ENCODE measurements at places on chromosomes 11 and 22. TPM values are rescaled to one million over a fixed set of nuclear protein-coding genes. Genes with fewer than 3 reads are reported as not detected.

- DNase-seq, result no peak
Observed at GRCh38 chr11:121583825-121584224, 131.1 kb upstream of the SORL1-AS1 start.

DNA sequence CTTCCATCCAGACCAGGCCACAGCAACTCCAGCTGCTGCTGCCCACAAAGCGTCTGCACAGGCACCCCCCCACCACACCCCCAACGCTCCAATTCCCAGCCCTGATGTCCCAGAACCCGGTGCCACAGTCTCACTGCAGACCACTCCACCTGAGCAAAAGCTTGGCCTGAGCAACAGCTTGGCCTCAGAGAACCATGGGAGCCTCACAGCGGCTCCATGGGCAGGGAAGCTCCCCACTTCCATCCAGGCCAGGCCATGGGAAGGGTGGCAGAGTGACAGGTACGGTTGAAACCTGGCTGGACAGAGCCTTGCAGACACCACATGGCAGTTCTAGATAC is 13.2 kb downstream of the PLXNB2 start:
- no peak for DNase-seq

- no peak for DNase-seq
Observed at GRCh38 chr11:116697639-116698038, 75.1 kb downstream of the BUD13 start.

The OR2AG1 gene
- total RNA-seq, result not detected

GRCh38 chr11:93396316-93396715 is 65.8 kb downstream of the DEUP1 start:
- no peak for DNase-seq

The CECR2 gene
- 5.6 TPM for total RNA-seq

- peak; percentile 69 for DNase-seq
Observed at GRCh38 chr11:123238297-123238696, 43.2 kb upstream of the CLMP start.

GRCh38 chr11:110128161-110128560 is 35.0 kb downstream of the ZC3H12C start:
- no peak for DNase-seq

The BIK gene
- total RNA-seq, result not detected

The HSD17B12 gene
- total RNA-seq, result 155 TPM

- DNase-seq, result no peak
Observed at GRCh38 chr11:78050964-78051831, 12.5 kb upstream of the THRSP start.

GRCh38 chr22:28728621-28729313 is 12.9 kb downstream of the CHEK2 start:
- DNase-seq, result no peak

DNA sequence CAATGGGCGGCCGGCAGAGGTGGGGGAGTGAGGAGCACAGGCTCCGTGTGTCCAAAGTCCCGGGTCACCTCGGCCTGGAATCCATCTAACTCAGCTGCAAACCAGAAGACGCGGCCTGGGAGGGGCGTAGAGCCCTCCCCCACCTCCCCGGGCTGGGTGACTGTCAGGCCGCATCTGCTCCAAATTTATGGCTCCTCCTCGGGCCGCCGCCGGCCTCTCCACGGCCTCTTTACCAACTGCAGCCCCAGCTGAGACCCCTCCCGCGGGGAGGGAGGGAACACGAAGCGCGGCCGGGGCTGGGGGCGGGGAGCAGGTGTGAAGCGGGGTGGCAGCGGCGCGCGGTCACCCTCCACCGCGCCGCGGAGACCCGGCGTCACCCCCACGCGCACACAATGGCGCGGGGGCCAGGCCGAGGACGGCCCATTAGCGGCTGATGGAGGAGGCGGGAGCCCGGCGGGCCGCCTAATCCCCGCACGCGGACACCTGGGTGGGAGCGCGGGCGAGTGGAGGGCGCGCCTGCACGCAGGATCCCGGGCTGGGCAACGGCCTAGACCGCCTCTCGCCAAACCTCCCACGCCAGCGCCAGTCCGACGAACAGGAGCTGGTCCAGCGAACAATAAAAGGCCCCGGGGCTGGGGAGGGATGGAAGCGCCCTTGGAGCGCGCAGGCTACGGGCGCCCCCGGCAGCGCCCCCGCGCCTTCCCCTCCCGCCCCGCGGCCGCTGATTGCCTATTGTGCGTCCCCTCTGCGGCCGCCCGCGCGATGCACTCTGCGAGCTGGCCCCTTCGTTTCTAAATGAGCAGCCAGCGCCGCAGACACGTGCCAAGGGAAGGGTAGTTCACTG is 25.9 kb upstream of the ROBO3 start:
- no peak for DNase-seq

- no peak for DNase-seq
Observed at GRCh38 chr22:30604723-30605122, 2.3 kb upstream of the TCN2 start.

GRCh38 chr11:47260366-47260765 is 2.6 kb downstream of the NR1H3 start:
- no peak for DNase-seq

DNA sequence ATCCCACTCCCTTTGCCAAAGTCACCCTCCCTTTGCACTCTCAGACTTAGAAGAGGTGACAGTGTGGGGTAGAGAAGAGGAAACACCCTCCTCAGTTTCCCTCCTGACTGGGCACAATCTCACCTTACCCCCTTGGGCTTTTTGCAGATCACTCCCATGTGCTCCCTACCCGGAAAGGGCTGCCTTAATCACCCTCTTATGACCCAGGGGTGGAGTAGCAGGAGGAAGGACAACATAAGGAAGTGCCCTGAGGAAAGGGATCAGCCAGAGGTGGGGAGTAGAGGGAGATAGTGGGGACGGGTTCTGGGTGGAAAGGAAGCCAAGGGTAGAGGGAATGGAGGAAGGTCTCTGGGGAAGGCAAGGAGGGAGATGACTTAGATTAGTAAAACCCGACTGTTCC is 52.0 kb downstream of the NRXN2 start:
- DNase-seq, result no peak

The LRRC56 gene
- 0.68 TPM for total RNA-seq

DNA sequence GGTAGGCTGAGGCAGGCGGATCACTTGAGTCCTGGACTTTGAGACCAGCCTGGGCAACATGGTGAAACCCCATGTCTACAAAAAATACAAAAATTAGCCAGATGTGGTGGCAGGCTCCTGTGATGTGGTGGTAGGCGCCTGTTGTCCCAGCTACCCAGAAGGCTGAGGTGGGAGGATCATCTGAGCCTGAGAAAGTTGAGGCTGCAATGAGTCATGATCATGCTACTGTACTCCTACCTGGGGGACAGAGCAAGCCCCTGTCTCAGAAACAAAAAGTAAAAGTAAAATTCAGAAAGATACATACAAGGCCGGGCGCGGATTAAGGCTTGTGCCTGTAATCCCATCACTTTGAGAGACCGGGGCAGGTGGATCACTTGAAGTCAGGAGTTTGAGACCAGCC is 6.3 kb downstream of the LDHAL6A start:
- no peak for DNase-seq

The HIRA gene
- total RNA-seq, result 22.1 TPM

DNA sequence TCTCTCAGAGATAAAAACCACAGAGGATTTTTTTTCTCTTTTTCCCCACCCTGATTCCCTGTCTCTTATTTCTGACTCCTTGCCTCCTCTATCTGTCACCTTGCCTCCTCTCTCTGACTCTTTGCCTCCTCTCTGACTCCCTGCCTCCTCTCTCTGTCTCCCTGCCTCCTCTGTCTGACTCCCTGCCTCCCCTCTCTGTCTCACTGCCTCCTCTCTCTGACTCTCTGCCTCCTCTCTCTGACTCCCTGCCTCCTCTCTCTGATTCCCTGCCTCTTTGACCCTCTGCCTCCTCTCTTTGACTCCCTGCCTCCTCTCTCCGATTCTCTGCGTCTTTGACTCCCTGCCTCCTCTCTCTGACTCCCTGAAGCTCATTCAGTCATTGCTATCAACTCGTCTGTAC is 3.1 kb downstream of the RASD2 start:
- no peak for DNase-seq

GRCh38 chr11:63919267-63920125 is 2.5 kb upstream of the RCOR2 start:
- DNase-seq, result peak; percentile 64

The CASP4 gene
- total RNA-seq, result 28.4 TPM

- DNase-seq, result no peak
Observed at GRCh38 chr11:1305063-1305495, 4.4 kb downstream of the TOLLIP start.

DNA sequence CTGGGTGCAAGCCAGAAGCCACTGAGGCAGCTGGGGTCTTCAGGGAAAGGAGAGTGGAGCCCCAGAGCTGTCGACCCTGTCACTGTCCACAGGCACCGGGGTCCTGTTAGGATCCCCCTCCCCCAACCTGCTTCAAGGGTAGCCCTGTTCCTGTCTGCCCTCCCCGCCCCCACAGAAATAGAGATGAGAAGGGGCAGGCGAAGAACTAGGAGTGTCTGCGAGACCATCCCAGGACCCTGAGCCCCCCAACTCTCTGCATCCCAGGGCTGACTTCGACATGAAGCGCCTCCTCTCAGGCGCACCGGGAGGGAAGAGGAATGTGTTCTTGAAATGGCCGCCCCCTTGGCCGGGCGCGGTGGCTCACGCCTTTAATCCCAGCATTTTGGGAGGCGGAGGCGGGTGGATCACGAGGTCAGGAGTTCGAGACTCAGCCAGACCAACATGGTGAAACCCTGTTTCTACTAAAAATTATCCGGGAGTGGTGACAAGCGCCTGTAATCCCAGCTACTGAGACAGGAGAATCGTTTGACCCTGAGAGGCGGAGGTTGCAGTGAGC is 607 bp upstream of the ZNF70 start:
- no peak for DNase-seq

GRCh38 chr22:46108564-46109473 is 41.5 kb upstream of the PPARA start:
- peak; percentile 73 for DNase-seq

DNA sequence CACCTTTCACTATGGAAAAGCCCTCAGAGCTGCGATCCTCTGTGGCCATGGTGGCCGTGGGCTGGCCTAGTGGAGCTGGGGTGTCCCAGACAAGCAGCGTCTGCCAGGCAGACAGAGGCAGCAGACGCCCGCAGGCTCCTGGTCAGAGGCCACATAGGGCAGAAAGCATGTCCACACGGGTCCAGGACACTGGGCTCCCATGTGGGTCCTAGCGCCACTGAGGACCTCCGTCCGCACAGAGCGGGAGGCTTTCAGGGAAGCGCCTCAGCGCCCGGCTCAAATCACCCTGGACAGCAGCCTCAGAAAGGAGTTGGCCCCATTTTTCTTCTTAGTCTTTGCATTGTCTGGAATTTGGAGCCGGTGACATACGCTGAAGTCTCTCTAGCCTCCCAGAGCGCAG is 389.7 kb downstream of the BRD1 start:
- DNase-seq, result no peak

The CHRM4 gene
- not detected for total RNA-seq

The NLRP6 gene
- total RNA-seq, result 0.16 TPM

DNA sequence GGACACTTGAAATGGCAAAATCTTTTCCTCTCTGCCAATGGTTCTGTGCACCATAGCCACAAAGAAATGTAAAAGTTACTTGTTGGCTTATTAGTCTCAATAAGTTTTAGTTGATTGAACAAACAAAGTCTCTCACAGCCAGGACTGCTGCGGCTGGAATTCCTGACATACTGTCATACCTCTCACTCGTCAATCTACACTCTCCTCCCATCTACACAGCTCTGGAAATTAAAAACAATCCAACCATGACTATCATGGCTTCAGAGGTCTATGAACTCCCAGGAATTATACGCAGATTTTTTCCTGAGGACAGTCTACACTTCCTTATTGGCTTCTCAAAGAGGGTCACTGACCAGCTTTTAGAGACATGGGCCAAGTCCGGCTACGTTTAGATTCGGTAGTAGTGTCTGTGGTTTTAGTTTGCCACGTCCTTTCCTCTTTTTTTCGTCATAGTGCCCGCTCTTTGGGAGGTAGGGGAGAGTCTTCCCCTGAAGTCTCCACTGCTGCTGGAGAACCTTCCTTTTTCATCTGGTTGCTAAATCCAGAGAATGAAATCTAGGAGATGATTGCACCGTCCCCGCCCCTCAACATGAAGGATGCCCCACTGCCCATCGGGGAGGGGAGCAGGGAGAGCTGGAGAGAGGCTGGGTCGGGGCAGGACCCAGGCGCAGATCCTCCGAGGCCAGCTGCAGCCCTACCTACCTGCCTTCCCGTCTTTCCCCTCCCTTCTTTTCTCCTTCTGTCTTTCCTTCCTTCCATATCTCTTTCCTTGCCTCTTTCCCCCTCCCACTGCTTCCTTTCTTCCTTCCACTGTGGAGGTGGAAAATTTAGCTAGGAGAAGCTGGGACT is 1.0 kb upstream of the PLEKHB1 start:
- no peak for DNase-seq

DNA sequence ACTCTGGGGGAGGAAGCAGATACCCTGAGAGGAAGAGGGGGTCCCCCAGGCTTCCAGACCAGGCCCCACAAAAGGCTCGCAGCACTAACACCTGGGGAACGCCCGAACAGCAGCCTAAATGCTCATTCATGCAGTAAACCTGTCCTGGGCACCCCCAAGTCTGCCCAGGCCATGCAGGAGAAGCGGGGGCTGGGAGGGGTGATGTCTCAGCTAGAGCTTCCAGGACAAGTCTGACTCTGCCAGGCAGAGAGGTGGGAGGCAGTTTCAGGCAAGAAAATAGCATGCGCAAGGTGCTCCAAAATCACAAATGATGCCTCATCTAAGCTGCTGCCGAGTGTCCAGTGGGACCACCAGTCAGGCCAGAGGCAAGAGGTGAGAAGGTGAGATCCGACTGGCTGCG is 14.6 kb downstream of the CABP7 start:
- no peak for DNase-seq

DNA sequence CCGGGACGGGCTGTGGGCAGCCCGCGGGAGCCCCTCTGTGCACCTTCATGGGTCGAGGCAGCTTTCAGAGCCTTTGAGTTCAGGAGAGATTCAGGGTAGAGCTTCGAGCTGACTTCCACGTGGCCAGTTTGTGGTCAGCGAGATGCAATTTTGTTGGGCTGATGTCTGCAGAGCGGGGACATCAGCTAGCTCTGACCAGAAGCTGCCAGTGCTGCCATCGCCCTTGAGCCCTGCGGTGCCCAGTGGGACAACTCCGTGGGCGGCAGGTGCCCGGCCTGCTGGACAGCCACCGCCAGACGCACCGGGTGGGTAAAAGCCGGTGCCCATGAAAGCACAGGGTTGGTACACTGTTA is 719 bp downstream of the TALDO1 start:
- DNase-seq, result no peak

- no peak for DNase-seq
Observed at GRCh38 chr11:221539-221938, 14.0 kb downstream of the RIC8A start.

- no peak for DNase-seq
Observed at GRCh38 chr22:17334059-17334458, 35.2 kb upstream of the CECR2 start.

- no peak for DNase-seq
Observed at GRCh38 chr11:130159657-130160497, at the start of gene ST14. Gene ST14, plus strand, starts transcription at chr11:130159782. Its CDS starts 198 bp downstream, at chr11:130159980.
